Activated naive CD4-positive, alpha-beta T cell treated with anti-CD3 and anti-CD28 coated beads for 36 hours (primary cell): ENCODE measurements at places on chromosomes 2 and 18.

GRCh38 chr18:10088734-10089133 is 174.9 kb downstream of the VAPA start:
- DNase-seq: no peak

GRCh38 chr18:75087119-75088020 is 121.6 kb downstream of the PTGR3 start:
- DNase-seq: no peak

GRCh38 chr2:145288650-145289496 is 769.0 kb upstream of the ZEB2 start:
- no peak for DNase-seq

GRCh38 chr2:42996528-42996927 is 204.1 kb upstream of the HAAO start:
- no peak for DNase-seq

DNA sequence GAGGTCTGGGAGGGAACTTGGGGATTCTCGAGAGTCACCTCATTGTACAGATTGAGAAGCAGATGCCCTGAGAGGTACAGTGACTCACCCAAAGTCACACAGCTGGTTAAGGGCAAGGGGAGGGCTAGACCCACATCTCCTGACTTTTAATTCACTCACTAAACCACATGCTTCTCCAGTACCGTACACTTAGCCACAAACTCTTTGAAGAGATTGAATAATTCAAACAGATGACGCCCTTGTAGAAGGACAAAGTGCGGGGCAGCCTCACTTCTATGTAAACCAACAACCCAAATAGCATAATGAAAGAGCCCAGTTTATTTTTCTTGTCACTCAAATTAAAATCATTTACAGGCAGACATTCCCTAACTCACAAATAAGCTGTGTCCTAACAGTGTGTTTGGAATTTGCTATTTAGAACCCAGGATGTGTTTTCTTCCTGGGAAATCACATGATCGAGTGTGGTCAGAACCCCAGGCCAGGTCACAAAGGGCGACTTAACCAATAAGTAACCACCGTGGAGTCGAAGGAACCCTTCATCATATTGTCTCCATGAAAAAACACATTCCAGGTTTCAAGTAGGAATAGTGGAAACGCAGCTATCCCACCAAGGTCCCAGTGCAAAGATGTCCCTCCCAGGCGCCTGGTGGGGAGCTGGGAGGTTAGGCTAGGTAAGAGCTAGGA is 35.8 kb upstream of the PTPN4 start:
- peak; percentile 16 for DNase-seq
